Non-pigmented ciliary epithelial cell (primary cell): ENCODE measurements at places on chromosomes 5 and 9.
A peak's percentile ranks its signal among the peaks of the same experiment; 100 is the strongest.

GRCh38 chr5:34410411-34411139 is 245.6 kb upstream of the RAI14 start:
- DNase-seq, result no peak

GRCh38 chr9:21591221-21592062 is 109.3 kb upstream of the IFNE start:
- DNase-seq, result peak; percentile 97

GRCh38 chr5:173673295-173674101 is 57.0 kb upstream of the BOD1 start:
- DNase-seq, result no peak

GRCh38 chr9:129337336-129338140 is 159.5 kb upstream of the IER5L start:
- DNase-seq, result no peak

DNA sequence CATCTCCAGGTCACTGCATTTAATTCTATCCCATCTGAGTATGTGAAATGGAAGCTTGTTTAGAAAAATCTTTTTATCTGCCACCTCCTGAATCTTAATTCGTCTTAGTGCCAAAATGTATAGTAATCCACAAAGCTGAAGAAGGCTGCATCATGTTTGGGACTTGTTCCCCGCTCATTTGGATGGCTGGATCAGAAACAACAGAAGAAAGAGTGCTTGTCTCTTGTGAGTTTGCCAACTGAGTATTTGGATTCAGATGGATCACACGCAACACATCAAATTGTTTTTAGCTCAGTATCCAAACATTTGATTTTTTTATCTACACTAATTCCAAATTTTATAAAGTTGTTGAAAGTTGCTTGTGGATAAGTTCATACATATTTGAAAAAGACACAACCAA is 197.2 kb upstream of the PAPPA start:
- DNase-seq, result no peak

- no peak for DNase-seq
Measured at GRCh38 chr5:75281716-75282465, 45.2 kb upstream of the ANKRD31 start.

GRCh38 chr5:119468286-119468685 is 16.0 kb downstream of the HSD17B4 start:
- DNase-seq, result no peak

- no peak for DNase-seq
Measured at GRCh38 chr5:27797220-27797619, 758.8 kb upstream of the CDH9 start.

DNA sequence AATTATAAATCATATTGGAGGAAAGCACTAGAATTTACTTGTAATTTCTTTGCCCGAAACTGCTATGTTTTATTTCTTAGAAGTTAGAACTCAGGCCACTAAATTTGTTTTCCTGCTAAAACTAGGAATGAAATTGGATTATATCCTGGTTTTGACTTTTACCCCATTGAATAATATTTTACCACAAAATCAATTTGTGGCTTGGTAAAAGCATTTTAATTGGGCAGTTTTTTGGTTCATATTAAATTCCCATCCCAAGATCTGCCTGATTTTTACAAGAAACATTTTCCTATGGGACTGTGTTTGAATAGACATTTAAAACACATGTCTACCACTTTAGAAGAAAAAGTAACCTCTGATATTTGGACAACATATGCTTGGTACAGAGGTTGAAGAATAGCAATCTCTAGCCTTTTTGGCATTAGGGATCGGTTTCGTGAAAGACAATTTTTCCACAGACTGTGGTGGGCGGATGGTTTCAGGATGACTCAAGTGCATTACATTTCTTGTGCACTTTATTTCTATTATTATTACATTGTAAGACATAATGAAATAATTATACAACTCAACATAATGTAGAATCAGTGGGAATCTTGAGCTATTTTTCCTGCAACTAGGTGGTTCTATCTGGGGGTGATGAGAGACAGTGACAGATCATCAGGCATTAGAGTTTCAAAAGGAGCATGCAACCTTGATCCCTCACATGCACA is 565.6 kb downstream of the PRR16 start:
- DNase-seq, result no peak

DNA sequence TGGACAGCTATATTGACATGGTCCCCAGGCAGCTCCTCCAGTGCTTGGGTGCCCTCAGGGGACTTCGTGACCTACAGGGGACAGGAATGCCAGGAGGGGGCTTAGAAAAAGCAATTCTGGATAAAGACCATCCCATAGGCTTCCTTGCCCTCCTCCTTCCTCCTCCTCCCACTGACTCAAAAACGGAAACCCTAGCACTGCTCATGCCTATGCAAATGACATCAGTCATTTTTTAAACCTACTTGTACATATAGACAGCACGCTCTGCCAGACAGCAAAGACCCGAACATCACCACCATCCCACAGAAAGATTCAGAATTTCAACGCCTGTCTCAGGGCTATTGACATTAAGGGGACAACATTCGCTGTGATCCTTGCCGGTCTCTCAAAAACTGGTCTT is 11.0 kb downstream of the IGFBPL1 start:
- no peak for DNase-seq

GRCh38 chr9:94057918-94058317 is 26.3 kb upstream of the PTPDC1 start:
- no peak for DNase-seq

GRCh38 chr9:98117984-98118639 is 910 bp downstream of the TRIM14 start:
- no peak for DNase-seq

GRCh38 chr5:142922223-142922952 is 152.2 kb downstream of the ARHGAP26 start:
- DNase-seq, result no peak

- DNase-seq, result no peak
Measured at GRCh38 chr5:172611913-172612312, 29.1 kb upstream of the NEURL1B start.

DNA sequence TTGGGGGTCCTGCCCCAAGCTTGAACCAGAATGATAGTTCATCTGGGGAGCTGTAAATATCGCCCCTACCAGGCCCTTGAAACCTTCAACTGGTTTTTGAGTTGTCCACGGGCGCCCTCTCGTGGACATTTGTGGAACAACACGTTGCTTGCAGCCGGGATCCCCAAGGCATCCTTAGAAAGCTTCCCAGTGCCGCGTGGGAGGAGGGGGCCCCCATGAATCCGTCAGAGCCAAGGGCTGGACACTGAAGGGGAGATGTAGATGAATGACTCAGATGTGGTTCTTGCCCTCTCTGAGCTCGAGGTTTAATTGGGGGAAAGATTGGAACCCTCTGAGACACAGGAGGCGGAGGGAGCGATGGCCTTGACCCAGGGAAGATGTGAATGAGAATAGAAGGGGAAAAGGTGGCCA is 31.8 kb upstream of the ORM1 start:
- no peak for DNase-seq

DNA sequence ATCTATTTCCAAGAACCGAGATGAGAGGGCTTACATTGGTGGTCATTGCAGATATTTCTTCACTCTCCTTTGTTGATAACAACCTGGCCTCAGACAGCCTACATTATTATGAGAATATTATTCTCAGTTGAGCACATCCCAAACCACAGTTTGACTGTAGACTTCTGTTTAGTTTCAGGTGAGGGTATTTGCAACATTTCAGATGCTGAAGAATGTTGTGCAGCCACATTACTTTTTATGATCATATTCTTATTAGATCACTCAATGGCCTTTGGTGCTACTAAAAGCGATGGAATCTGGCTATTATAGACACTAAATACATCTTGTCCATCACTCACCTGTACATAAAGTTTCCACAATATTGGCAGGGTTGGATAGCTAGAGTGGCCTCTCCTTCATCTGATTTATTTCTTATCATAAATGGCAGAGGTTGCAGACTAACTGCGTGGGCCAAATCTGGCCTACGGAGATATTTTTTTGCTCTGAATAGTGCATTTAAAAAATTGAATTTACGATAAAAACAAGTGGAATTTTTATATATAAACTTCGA is 26.2 kb upstream of the RICTOR start:
- no peak for DNase-seq

DNA sequence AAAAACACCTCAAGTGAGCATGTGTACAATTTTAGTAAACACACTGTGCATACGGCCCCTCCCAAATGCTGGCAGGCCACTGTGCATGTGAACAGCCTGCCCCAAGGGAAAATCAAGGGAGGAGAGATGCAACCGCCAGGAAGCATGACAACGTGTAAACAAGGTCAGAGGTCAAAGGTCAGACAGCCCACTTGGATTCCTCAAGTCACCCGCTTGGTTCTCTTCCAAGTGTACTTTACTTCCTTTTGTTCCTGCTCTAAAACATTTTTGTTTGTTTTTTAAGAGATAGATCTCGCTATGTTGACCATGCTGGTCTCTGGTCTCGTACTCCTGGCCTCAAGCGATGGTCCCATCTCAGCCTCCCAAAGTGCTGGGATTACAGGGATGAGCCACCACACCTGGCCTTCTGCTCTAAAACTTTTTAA is 126.7 kb upstream of the SHB start:
- DNase-seq, result no peak

- no peak for DNase-seq
Measured at GRCh38 chr5:104372376-104372775, 809.8 kb upstream of the NUDT12 start.

- DNase-seq, result no peak
Measured at GRCh38 chr9:130118841-130119518, 53.2 kb upstream of the NCS1 start.

- DNase-seq, result no peak
Measured at GRCh38 chr9:129494113-129494789, 126.7 kb downstream of the C9orf50 start.

- no peak for DNase-seq
Measured at GRCh38 chr5:96636594-96636993, 25.6 kb upstream of the CAST start.

DNA sequence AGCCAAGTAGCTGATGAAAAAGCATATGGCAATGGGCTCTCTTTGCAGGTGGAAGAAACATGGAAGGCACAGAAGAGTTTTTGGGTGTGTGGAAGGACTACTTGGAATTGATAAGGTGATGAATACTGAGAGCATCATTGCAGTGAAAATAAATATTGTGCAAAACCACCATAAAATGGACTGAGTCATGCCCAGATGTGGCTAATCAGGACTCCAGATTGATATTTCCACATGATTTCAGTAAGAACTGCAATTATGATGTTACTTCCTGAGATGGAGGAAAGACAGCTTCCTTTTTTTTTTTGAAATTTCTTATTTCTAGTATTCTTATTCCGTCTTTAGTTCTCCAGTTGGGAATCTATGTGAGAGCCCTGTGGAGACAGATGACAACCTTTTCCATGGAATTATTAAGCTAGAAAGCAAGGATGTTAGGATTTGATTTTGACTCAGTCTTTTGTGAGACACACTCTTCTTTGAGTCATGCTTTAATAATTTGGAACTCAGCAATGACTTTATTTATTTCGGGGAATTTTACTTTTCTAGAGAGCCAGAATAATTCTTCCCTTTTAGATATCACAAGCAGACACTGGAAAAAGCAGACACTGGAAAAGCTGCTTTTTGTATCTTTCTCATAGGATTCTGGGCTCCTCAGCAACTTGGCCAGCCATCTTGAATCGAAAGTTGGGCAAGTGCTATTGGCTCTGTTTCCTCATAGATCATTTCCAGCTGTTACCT is 94.2 kb upstream of the VCAN start:
- DNase-seq, result peak; percentile 18
